ENCODE measurements at places on chromosomes 7 and 10. TPM values are rescaled to one million over a fixed set of nuclear protein-coding genes. Genes with fewer than 3 reads are reported as not detected.

The ADRB1 gene
- 0.20 TPM for total RNA-seq

The ZNF12 gene
- 21.0 TPM for total RNA-seq

The PRKG1 gene
- not detected for total RNA-seq

The CHN2 gene
- 6.8 TPM for total RNA-seq

The SPDYE18 gene
- 1.4 TPM for total RNA-seq

The ITPRID1 gene
- total RNA-seq, result not detected

The NHLRC2 gene
- total RNA-seq, result 29.9 TPM

The STEAP1B gene
- total RNA-seq, result 0.33 TPM

The KCTD7 gene
- total RNA-seq, result 31.9 TPM

The DPYSL4 gene
- total RNA-seq, result 6.7 TPM

The MYOZ1 gene
- total RNA-seq, result not detected

Measured in activated CD4-positive, alpha-beta memory T cell treated with anti-CD3 and anti-CD28 coated beads, Interleukin-2, amount 10 ng/mL, durations not matched to agents 7 days and 5 days (primary cell).